Amniotic stem cell (primary cell): ENCODE measurements at places on chromosomes 1 and 21.

DNA sequence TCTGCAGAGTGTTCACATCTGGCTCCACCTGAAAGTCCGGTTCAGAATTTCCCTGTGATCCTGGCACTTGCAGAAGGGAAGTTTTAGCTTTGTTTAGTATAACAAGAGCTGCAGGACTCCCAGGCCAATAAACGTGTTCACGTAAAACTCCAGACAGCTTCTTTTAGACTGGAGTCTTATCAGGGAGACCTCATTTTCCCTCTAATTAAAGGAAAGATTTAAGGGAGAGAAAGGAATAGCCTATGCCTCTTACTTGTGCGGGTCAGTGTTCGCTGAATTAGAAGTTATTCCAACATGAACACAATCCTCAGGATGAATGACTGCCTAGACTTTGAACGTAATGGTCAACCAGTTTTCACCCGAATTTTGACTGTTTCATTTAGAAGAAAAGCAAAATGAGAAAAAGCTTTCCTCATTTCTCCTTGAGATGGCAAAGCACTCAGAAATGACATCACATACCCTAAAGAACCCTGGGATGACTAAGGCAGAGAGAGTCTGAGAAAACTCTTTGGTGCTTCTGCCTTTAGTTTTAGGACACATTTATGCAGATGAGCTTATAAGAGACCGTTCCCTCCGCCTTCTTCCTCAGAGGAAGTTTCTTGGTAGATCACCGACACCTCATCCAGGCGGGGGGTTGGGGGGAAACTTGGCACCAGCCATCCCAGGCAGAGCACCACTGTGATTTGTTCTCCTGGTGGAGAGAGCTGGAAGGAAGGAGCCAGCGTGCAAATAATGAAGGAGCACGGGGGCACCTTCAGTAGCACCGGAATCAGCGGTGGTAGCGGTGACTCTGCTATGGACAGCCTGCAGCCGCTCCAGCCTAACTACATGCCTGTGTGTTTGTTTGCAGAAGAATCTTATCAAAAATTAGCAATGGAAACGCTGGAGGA lies 202.1 kb upstream of the SGIP1 start:
- peak; percentile 40 for DNase-seq

GRCh38 chr1:18924221-18924691 lies 21.9 kb upstream of the ALDH4A1 start:
- no peak for DNase-seq

DNA sequence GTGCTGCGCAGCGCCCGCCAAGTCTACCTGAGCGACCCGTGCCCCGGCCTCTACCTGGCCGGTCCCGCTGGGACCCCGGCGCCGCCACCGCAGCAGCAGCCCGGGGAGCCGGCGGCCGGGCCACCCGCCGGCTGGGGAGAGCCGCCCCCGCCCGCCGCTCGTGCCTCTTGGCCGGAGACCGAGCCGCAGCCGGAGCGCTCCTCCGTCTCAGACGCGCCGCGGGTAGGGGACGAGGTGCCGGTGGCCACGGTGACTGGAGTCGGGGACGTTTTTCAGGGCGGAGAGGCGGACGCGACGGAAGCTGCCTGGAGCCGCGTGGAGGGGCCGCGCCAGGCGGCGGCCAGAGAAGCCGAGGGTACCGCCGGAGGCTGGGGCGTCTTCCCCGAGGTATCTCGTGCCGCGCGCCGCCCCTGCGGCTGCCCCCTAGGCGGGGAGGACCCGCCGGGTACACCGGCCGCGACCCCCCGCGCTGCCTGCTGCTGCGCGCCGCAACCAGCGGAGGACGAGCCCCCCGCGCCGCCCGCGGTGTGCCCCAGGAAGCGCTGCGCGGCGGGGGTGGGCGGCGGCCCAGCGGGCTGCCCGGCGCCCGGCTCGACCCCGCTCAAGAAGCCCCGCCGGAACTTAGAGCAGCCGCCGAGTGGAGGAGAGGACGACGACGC lies 646 bp downstream of the IER5 start:
- DNase-seq, result no peak

GRCh38 chr1:26387447-26387846 lies 14.9 kb upstream of the ZNF683 start:
- DNase-seq, result no peak

GRCh38 chr21:33185852-33186251 lies 43.9 kb upstream of the IFNAR2 start:
- DNase-seq, result no peak

GRCh38 chr1:161792740-161793139 lies 26.6 kb downstream of the ATF6 start:
- DNase-seq, result peak; percentile 50

DNA sequence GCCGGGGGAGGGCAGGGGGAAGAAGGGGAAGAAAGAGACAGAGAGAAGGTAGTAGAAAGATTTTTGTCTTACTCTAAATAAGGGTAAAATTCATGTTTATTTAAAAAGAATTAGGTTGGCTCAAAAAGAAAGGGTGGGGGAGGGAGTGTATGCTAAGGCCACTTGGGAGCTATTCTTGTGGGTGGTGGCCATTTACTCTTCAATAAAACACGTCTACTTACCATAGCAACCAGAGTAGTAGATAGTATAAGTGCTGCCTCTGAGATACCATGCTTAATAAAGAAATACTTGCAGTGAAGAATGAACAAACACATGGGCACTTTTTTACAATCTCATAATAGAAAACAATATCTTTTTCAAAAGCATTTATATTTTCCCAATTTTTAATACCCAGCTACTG lies 538.1 kb upstream of the PTBP2 start:
- no peak for DNase-seq

GRCh38 chr1:54865238-54866073 lies 21.5 kb downstream of the DHCR24 start:
- DNase-seq, result no peak

GRCh38 chr21:28253338-28253737 lies 739.3 kb downstream of the LTN1 start:
- DNase-seq, result peak; percentile 34

DNA sequence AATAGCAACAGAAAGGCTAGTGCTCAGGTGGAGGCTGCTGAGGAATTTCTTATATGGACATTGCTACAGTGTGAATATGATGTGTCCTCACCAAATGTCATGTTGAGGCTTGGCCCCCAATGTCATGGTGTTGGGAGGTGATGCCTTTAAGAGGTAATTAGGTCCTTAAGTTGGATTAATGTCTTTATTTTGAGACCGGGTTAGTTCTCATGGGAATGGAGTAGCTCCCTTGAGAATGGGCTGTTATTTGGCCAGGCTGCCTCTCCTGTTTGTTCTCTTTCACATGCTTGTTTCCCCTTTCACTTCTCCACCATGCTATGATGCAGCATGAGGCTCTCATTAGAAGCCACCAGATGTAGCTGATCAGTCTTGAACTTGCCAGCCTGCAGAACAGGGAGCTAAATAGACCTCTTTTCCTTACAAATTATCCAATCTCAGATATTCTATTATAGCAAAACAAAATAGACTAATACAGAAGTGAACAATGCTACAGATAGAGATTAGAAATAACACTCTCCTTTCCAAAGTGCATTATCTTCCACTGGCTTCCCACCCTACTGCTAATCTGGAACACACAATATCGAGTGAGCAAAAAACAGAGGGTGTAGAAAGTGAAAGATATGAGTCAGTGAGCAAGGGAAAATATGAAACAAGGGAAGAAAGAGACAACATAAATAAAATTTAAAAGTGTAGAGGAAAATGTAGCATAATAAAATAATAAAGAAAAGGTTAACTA lies 160.2 kb downstream of the NTMT2 start:
- no peak for DNase-seq

GRCh38 chr1:247407180-247407616 lies 8.8 kb upstream of the NLRP3 start:
- DNase-seq, result no peak

GRCh38 chr1:31645274-31645568 lies 545 bp upstream of the PEF1 start:
- no peak for DNase-seq

DNA sequence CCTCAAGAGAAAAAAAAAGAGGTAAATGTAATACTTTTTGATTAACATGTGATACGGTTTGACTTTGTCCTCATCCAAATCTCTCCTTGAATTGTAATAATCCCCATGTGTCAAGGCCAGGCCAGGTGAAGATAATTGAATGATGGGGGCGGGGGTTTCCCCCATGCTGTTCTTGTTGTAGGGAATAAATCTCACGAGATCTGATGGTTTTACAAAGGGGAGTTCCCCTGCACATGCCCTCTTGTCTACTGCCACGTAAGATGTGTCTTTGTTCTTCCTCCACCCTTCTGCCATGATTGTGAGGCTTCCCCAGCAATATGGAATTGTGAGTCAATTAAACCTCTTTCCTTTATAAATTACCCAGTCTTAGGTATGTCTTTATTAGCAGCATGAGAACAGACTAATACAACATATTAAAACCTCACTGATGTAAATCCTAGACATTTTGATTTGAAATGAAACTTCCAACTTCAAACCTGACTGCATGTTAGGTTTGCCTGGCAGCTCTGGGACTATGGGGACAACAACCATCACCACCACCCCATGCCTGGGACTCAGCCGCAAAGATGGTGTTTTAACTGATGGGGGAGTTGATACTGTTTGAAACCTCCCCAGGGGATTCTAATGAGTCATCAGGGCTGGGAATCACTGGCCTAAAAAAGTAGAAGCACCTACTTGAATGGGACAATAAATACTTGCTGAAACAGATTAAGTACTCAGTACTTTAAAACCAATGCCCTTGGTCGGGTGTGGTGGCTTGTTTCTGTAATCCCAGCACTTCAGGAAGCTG lies 32.8 kb upstream of the BACH1 start:
- no peak for DNase-seq

- no peak for DNase-seq
Measured at GRCh38 chr1:33670567-33670966, 193.3 kb upstream of the HMGB4 start.

DNA sequence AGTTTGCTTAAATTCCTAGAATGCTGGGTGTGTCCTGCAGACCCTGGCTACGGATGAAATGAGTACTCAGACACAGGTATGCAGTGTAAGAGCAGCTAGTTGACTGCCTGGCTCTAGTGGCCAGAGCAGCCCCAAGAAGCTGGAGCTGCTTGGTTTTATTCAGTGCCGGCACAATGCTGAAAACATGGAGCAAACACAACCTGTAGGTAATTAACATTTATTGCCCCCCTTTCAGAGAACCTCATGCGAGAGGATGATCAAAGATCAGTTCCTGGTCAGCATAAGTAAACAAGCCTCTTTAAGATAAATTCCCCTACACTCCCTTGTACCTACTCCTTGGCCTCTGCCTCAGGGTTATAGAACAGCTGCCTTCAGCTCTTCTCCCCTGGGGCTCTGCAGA lies 43.2 kb downstream of the MRPS6 start:
- no peak for DNase-seq

GRCh38 chr1:29260531-29260930 lies 24.2 kb downstream of the PTPRU start:
- DNase-seq, result no peak

DNA sequence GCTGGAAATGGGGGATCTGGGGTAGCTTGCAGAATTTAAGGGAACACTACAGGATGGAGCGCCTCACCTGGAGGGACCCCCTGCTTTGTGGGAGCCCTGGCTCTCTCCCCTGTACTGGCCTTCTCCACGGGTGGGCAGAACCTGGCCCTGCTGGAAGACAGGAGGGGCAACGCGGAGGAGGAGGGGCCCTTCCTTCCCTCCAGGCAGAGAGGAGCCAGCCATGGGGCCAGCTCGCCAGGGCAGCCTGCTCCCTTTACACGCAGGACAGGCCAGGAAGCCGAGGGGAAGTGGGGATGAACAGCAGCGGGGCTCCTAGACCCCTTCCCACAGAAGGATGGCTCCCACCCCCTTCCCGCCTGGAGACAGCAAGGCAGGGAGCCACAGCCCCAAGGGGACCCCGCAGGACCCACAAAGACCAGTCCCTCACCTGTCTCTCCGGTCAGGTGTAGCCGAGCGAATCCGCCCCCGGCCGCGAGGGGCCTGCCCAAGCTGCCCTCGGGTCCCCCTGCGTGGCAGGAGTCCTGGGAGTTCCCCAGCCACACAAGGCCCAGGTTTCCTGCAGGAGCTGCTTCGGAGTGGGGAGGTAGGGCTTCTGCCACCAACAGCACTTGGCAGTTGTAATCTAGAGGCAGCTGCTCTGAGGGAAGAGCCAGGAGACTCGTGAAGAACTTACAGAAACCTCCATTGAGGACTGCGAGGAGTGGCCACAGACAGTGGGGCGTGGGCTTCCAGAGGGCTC lies 1.6 kb upstream of the SLC19A1 start:
- no peak for DNase-seq

DNA sequence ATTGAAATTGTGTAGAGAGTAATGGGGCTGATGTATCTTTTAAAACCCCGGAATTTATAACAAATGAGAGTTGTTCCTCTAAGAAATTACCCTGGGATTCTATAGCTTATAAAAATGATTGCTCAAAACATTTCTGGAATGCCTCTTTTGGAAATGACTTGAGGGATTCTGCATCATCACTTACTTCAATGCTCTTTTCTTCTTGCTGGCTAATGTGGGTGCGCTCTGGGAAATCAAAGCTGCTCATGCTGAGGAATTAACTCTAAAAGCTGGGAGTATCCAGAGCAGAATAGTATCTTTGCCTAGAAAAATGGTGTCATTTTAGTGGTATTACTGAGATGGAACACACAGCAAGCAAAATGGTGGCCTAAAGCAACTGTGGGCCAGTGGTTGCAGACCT lies 23.0 kb upstream of the TBX15 start:
- DNase-seq, result no peak

DNA sequence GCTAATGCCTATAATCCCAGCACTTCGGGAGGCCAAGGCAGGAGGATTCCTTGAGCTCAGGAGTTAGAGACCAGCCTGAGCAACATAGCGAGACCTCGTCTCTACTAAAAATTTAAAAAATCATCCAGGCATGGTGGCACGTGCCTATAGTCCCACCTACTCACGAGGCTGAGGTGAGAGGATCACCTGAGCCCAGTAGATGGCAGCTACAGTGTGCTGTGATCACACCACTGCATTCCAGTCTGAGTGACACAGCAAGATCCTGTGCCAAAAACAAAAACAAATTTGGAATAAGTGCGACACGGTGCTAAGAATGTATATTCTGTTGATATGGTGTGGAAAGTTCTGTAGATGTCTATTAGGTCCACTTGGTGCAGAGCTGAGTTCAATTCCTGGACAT lies 15.1 kb downstream of the USP33 start:
- DNase-seq, result no peak

- no peak for DNase-seq
Measured at GRCh38 chr1:171595324-171595723, 26.7 kb upstream of the MYOCOS start.

DNA sequence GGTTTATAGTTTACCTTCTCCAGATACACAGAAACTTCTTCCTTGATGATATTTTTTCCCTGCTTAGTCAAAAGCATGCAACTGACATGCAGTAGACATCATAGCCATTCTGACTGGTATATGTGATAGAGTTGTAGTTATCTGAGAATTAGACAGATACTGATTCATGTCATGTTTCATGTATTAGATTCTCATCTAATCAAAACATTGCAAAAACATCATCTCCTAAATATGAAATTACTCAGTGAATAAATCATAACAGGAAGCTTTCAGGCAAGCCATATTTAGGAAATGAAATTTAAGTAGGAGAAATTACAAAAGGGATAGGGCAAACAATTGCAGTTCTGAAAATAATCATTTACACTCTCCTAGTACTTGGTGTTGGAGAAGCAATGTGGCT lies 38.4 kb upstream of the ASB17 start:
- no peak for DNase-seq

GRCh38 chr1:87683196-87683956 lies 354.7 kb downstream of the LMO4 start:
- DNase-seq, result no peak

- no peak for DNase-seq
Measured at GRCh38 chr1:200415227-200415626, 5.4 kb upstream of the ZNF281 start.
